ENCODE measurements at places on chromosomes 2 and 18.

- no peak for DNase-seq
Measured at GRCh38 chr2:47644351-47644750, 138.6 kb upstream of the MSH6 start.

- DNase-seq: peak; percentile 38
Measured at GRCh38 chr2:112636605-112637288, 9.0 kb upstream of the SLC20A1 start.

- no peak for DNase-seq
Measured at GRCh38 chr2:138276339-138276738, 225.2 kb upstream of the SPOPL start.

DNA sequence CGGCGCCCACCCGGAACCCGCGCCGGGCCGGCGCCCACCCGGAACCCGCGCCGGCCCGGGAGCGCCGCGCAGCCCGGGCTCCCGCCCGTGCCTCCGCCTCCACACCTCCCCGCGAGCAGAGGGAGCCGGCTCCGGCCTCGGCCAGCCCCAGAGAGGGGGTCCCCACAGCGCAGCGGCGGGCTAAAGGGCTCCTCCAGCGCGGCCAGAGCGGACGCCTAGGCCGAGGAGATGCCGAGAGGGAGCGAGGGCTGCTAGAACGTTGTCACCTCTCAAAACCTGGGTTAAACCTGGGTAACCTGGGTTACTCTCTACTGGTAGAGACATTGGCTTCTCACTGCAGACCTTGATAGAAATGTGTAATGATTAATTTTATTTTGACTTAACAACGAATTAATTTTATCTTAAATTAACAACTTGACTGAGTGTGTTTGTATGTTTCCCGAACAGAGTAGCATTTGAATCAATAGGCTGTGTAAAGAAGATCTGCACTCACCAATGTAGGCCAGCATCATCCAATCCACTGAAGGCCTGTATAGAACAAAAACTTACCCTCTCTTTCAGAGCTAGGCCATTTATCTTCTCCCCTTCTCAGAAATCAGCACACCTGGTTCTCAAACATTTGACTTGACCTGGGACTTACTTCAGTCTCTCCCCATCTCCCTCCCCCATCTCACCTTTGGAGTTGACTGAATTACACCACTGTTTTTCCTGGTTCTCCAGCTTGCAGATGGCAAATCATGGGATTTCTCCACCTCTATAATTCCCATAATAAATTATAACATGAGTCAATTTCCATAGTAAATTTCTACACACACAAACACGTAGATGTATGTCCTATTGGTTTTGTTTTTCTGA lies 242.7 kb downstream of the ASXL3 start:
- no peak for DNase-seq

GRCh38 chr2:23630961-23631360 lies 246.0 kb downstream of the KLHL29 start:
- no peak for DNase-seq

Measured in suppressor macrophage treated with lipopolysaccharide for 1 hour (primary cell).